ENCODE measurements at places on chromosomes 5 and 9.

- peaks cover 16% of the 10 kb centered on the region for H3K4me1 ChIP-seq
Measured at GRCh38 chr9:125757834-125758233, 10.7 kb downstream of the PBX3 start.

- H3K4me3 ChIP-seq, result no peak overlapping the region
- H3K27me3 ChIP-seq, result no peaks in the 10 kb centered on the region
- peaks cover 11% of the 10 kb centered on the region for H3K4me1 ChIP-seq
- DNase-seq, result no peak
Measured at GRCh38 chr5:142984011-142984410, 213.8 kb downstream of the ARHGAP26 start.

GRCh38 chr9:125049212-125050049 lies 93.9 kb downstream of the SCAI start:
- no peak overlapping the region for H3K27ac ChIP-seq
- no peaks in the 10 kb centered on the region for H3K4me1 ChIP-seq
- DNase-seq, result no peak
- H3K4me3 ChIP-seq, result no peak overlapping the region

GRCh38 chr5:77322406-77322805 lies 111.9 kb downstream of the PDE8B start:
- no peak overlapping the region for H3K27ac ChIP-seq
- H3K27me3 ChIP-seq, result no peaks in the 10 kb centered on the region
- peaks cover 11% of the 10 kb centered on the region for H3K4me1 ChIP-seq
- no peak for DNase-seq
- peak overlapping the region; percentile 30 for H3K4me3 ChIP-seq
- no peaks in the 10 kb centered on the region for H3K36me3 ChIP-seq

DNA sequence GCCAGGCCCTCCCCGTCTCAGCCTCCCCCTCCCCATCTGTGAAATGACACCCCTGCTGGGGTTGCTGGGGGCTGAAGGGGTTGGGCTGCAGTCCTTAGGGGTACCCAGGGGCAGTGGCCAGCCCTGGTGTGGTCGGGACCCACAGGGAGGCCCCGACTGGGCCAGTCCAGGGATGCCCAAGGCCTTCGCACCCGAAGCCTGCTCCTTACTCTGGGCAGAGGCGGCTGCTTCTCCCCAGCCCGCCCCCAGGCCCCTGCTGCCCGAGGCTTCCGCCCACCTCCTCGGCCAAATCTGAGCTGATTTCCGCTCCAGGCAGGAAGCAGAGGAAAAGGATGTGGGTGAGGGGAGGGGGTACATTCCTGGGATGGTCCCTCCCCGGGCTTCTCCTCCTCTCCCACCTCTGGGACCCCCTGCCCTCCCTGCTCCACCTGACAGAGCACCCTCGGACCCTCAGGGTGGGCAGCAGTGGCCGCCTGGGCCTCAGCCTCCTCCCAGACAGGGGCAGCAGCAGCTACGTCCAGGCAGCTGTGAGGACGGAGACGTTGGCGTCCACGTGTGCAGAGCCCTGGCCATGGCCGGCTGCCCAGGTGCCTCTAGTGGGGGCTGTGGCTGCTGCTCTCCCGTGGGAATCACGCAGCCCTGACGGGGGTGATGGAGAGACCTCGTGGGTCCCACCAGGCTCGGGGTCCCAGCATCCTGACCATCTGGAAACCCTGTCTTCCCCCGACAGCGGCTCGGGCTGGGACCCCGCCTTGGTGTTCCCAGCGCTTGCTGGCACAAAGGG lies 4.2 kb upstream of the NRARP start:
- DNase-seq, result no peak
- H3K27ac ChIP-seq, result no peak overlapping the region
- H3K36me3 ChIP-seq, result no peaks in the 10 kb centered on the region
- H3K4me1 ChIP-seq, result peaks cover 46% of the 10 kb centered on the region

GRCh38 chr5:83472508-83473345 lies 1.2 kb downstream of the VCAN start:
- H3K27ac ChIP-seq, result peak overlapping the region; percentile 53
- H3K27me3 ChIP-seq, result no peaks in the 10 kb centered on the region
- no peaks in the 10 kb centered on the region for H3K36me3 ChIP-seq
- peaks cover 2% of the 10 kb centered on the region for H3K4me1 ChIP-seq

Measured in H1 (cell line).